ENCODE measurements at places on chromosomes 12 and 14.

DNA sequence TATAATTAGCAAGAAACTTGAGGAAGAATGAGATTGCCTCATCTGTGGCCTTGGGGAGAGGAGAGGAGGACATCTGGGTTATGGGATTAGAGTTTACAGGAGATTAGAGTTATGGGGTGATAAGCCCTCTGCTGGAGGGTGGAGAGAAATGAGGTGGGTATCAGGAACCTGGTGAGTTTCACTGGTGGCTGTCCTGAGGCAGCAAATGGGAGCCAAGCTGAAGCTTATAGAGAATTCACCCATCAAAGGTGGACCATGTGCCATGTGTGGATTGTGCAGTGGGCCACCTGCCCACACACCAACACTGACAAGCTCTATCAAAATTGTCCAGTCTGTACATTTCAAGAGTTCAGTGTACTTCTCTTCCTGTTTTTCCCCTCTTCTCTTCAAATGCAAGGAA is 135.3 kb downstream of the AEBP2 start:
- no peak for DNase-seq

DNA sequence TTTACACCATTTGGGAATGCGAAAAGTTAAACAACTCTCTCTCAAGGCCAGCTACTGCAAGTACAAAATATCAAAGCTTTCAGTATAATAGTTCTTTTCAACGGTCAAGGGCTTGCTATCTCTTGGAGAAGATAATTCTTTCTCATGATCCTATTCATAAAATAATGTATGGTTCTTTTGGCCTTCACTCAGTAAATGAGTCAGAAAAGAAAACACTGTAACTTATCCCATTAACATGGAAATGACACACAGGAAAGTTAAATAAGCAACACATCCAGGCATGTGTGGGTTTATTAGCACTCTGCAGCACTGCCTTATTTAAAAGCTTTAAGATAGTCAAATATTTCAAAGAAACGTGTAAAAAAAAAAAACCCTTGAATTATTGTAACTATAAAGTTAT is 36.9 kb downstream of the ZFC3H1 start:
- DNase-seq, result no peak

DNA sequence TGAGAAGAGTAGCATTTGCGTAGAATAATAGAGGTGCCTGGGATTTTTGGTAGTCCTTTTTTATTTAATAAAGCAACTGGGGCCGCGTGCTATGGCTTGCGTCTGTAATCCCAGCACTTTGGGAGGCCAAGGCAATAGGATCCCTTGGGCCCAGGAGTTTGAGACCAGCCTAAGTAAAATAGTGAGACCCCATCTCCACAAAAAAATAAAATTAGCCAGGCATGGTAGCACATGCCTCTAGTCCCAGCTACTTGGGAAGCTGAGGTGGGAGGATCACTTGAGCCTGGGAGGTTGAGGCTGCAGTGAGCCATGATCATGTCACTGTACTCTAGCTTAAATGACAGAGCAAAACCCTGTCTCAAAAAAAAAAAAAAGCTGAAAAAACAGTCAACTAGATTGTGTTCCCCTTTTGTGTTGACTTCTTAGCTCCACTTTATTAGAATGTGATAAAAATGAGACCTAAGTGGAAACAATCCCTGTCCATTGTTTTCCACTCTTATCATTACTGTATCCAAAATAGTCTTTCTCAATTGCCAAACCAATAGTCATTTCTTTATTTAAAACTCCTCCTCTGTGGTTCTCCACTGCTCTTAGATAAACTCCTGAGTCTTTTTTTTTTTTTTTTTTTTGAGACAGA is 7.4 kb downstream of the PRKCH start:
- no peak for DNase-seq

GRCh38 chr12:49342066-49342913 is 4.4 kb upstream of the DNAJC22 start:
- peak; percentile 52 for DNase-seq

- no peak for DNase-seq
These were observed 108.2 kb upstream of the MED13L start for GRCh38 chr12:116385486-116386217.

- peak; percentile 28 for DNase-seq
These were observed 1.4 kb downstream of the IFFO1 start for GRCh38 chr12:6554168-6555017.

GRCh38 chr12:50677858-50678257 is 86.0 kb upstream of the ATF1 start:
- DNase-seq, result no peak

DNA sequence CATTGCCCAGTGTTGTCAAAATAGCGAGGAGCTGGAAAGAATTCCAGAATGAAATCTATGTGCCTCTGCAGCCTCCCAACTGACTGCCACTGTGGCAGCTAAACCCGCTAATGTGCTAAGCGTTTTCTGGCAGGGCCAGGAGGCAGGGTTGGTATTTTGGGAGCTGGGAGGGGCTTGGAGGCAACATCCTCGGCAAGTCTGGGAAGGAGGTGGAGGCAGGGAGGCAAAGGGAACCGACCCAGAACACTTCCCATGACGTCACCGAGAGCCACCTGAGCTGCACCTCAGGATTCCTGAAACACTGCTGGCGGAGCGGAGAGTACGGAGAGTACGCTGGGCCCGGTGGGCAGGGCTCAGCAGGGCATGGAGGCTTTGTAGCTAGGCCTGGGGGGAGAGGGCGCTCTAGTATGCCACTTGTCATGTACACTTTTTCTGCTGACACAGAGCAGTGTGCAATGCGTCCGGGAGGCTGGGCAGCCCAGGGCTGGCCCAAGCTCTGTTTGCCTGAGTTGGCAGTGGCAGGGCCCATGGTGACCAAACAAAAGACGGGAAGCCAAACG is 81.5 kb downstream of the DPF3 start:
- no peak for DNase-seq

DNA sequence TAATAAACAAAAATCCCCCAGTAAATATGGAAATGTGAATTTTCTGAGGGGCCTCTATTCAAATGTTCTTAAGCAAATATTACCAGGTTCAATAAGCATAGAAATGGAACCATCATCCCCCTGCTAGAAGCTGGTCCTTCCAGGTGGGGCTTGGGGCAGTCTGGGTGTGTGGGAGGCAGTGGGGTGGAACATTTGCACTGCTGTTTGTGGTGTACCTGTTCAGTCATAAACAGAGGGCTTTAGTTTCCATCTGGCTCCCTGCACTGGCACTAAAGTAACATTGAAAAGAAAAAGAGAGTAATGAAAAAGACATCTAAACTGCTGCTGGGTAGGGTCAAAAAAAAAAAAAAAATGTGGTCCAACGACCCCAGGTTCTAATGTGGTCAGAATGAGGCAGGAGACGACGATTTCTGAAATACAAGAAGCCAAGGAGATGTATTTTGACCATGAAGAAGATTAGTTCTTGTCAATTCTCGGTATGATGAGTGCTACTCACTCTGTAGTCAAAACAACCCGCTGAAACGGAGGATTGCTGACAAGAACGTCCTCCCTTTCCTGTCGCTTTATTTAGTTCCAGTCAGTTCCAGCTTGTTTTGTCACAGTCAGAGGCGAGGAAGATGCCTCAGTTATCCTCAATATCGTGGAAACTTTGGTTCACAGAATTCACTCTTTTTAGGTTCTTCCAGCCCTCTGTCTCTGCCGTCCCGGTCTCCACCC is 44.2 kb upstream of the MANSC4 start:
- DNase-seq, result no peak

- no peak for DNase-seq
These were observed 100.5 kb downstream of the TSPAN8 start for GRCh38 chr12:71057330-71057729.

DNA sequence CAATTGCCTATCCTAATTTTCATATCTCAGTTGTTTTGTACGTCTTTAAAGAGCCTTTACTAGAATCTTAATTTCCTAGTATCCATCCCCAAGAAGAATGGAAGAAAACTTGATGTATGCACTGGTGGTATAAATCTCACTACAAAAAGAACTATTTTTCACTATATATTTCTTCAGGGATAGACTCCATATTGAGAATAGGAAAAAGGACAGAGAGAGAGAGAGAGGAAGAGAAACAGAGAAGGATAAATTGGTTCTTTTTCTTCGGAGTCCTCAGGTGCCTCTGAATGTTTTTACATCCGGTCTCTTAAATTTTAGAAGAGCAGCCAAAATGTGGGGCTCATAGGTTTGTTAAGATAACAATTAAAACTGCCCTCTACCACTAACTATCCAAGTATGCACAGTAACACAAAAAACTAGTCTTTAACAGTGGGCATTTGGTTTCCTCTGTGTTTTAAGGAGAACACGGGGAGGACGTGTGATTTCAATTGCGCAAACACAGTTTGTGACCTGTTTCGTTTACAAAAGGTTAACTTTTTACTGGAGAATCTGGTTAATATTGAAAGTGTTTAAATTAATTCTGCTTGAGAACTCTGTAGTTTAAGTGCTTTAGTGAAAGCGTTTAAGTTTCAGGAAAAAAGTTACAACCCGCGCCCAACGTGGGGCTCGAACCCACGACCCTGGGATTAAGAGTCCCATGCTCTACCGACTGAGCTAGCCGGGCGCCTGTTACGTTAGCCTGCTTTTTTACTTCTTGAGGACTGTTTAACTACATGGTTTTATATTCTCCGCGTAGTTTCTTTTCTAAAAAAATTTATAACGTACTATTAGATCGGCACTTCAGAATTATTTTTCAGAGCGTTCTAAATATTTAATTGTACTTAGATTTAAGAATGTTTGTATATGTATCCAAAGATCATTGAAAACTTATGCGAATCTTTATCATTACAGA is 5.1 kb upstream of the PSMA3 start:
- DNase-seq, result peak; percentile 62

- DNase-seq, result no peak
These were observed 16.2 kb upstream of the TMEM119 start for GRCh38 chr12:108614041-108614440.

- DNase-seq, result no peak
These were observed 153.8 kb upstream of the DDHD1 start for GRCh38 chr14:53306911-53307310.

- no peak for DNase-seq
These were observed 198.6 kb upstream of the DIO3 start for GRCh38 chr14:101362529-101363260.

- DNase-seq, result no peak
These were observed 912.7 kb upstream of the LRFN5 start for GRCh38 chr14:40694023-40694422.

GRCh38 chr14:34912182-34912581 is 37.0 kb upstream of the BAZ1A start:
- no peak for DNase-seq

GRCh38 chr14:102827716-102828115 is 50.5 kb downstream of the TRAF3 start:
- no peak for DNase-seq

- DNase-seq, result no peak
These were observed 28.8 kb downstream of the SPRING1 start for GRCh38 chr12:116708826-116709756.

GRCh38 chr14:41654196-41654595 is 47.5 kb downstream of the LRFN5 start:
- DNase-seq, result no peak

DNA sequence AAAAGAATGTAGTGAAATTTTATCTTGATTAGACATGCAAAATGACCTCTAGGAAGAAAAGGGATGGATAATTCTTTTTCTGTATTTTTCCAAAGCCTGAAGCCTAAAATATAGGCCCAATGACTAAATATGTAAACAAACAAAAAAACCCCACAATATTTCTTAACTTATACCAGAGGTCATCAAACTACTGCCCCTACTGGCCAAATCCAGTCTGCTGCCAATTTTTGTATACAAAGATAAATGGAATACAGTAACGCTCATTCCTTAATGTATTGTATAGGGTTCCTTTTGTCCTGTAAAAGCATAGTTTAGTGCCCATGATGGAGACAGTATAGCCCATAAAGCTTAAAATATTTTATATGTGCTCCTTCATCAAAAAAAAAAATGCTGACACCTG is 145.7 kb upstream of the ALG10 start:
- DNase-seq, result no peak

DNA sequence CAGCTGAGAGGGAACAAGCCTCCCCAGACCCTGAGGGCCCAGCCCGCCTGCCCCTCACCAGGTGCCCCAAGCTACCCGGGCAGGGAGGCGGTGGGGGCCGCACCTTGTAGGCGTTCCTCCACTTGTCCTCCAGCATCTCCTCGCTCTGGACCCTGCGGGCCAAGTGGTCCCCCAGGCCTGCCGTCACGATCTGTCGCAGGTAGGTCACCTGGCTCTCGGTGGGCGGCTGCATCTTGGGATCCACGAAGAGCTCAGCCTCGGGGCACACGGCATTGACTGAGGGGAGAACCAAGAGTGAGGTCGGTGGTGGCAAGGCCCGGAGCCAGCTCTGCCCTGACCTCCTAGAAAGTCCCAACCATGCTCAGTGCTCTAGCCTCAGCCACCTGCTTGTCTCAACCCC is 36.6 kb downstream of the DHX37 start:
- DNase-seq, result no peak

- DNase-seq, result no peak
These were observed 16.0 kb upstream of the SLC38A2 start for GRCh38 chr12:46388427-46389021.

- DNase-seq, result no peak
These were observed at the start of gene DTX3 for GRCh38 chr12:57604454-57604991. Gene DTX3 (plus strand): TSS chr12:57604824. CDS start chr12:57606518, 1,694 bp downstream.

- no peak for DNase-seq
These were observed 148.4 kb upstream of the BCL2L14 start for GRCh38 chr12:11922361-11922760.

DNA sequence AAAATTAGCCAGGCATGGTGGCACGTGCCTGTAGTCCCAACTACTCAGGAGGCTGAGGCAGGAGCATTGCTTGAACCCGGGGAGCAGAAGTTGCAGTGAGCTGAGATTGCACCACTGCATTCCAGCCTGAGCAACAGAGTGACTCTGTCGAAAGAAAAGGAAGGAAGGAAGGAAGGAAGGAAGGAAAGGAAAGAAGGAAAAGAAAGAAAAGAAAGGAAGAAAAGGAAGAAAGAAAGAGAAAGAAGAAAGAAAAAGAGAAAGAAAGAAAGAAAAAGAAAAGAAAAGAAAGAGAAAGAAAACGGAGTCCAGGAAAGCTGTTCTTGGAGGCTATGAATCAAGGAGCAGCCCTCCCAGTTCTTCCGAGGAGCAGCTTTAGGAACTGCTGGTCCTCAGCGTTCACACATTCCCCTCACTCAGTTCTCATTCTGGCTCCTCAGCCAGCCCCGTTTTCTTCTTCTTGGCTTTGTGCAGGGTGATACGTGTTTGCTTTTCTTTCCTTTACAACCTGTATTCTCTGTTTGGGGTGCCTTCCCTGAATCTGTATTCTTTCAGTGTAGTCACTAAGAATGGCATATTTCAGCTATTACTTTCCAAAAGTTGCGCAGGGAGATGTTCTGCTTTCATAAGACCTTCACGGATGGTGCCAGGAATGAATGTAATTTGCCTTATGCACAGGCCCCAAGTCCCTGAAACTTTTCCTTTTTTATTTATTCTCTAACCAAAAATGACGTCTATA is 12.2 kb downstream of the FBXL14 start:
- no peak for DNase-seq

- no peak for DNase-seq
These were observed 190.8 kb upstream of the TMEM132C start for GRCh38 chr12:128076188-128076587.

- DNase-seq, result no peak
These were observed 234.4 kb upstream of the DAAM1 start for GRCh38 chr14:58954052-58954451.

- no peak for DNase-seq
These were observed 5.4 kb downstream of the SOX5 start for GRCh38 chr12:23944067-23944466.
